Esophagus mucosa (tissue), 1 donor: ENCODE measurements at places on chromosomes 11 and 22. TPM values are rescaled to one million over a fixed set of nuclear protein-coding genes. Genes with fewer than 3 reads are reported as not detected.

MAPK8IP2 gene
- 2.3 TPM for total RNA-seq

SUSD2 gene
- 1.4 TPM for total RNA-seq

LINC01488 gene
- not detected for total RNA-seq

BTG4 gene
- total RNA-seq = not detected

NNMT gene
- total RNA-seq = 16.8 TPM

UBQLN3 gene
- total RNA-seq = not detected

FUT4 gene
- total RNA-seq = 1.4 TPM

SMTNL1 gene
- total RNA-seq = not detected

C1QTNF5 gene
- total RNA-seq = 2.0 TPM

XRCC6 gene
- total RNA-seq = 181 TPM

CLTCL1 gene
- total RNA-seq = 6.8 TPM

CPT1B gene
- 12.1 TPM for total RNA-seq

F2 gene
- total RNA-seq = not detected

CDCA5 gene
- 14.1 TPM for total RNA-seq

TEX54 gene
- not detected for total RNA-seq

MIOX gene
- not detected for total RNA-seq

UPK3A gene
- not detected for total RNA-seq

XKR3 gene
- not detected for total RNA-seq

CHRM1 gene
- not detected for total RNA-seq

NPTXR gene
- total RNA-seq = 0.44 TPM

GVQW3 gene
- total RNA-seq = 0.36 TPM

CSNK2A3 gene
- 0.84 TPM for total RNA-seq

CTSW gene
- not detected for total RNA-seq

TYR gene
- total RNA-seq = not detected

SERHL2 gene
- 2.8 TPM for total RNA-seq

PTPRCAP gene
- total RNA-seq = 2.5 TPM

LDHA gene
- 564 TPM for total RNA-seq

TOMM22 gene
- 90.9 TPM for total RNA-seq
